ENCODE measurements at places on chromosomes 2 and 18.

- DNase-seq, result no peak
These were observed 52.0 kb downstream of the PXDN start for GRCh38 chr2:1692342-1692741.

- no peak for DNase-seq
These were observed 20.4 kb upstream of the XDH start for GRCh38 chr2:31434911-31435310.

GRCh38 chr18:50614838-50615237 lies 55.0 kb downstream of the MAPK4 start:
- no peak for DNase-seq

- no peak for DNase-seq
These were observed 246.5 kb downstream of the LDLRAD4 start for GRCh38 chr18:13465124-13465446.

- no peak for DNase-seq
These were observed 14.3 kb upstream of the PIEZO2 start for GRCh38 chr18:11163665-11164064.

GRCh38 chr18:22559414-22560274 lies 141.9 kb upstream of the CTAGE1 start:
- peak; percentile 10 for DNase-seq
